ENCODE measurements at places on chromosomes 7 and 10.

DNA sequence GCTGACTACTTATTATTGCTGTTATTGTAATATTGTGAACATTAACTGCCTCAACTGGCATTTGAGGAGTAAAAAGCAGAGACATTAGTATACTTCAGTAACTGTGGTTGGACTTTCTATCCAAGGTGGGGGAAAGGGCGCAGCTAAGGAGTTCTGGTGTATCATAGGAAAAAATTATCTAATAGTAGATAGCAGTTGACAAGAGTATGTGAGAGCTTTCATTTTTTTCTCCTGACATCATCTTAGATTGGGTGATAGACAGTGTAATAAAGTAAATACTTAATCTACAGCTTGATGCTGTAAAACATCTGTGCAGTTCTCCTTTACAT lies 68.9 kb downstream of the PHTF2 start:
- peak; percentile 48 for DNase-seq

- peak; percentile 63 for DNase-seq
These were observed 162.7 kb downstream of the AVL9 start for GRCh38 chr7:32658034-32658433.

DNA sequence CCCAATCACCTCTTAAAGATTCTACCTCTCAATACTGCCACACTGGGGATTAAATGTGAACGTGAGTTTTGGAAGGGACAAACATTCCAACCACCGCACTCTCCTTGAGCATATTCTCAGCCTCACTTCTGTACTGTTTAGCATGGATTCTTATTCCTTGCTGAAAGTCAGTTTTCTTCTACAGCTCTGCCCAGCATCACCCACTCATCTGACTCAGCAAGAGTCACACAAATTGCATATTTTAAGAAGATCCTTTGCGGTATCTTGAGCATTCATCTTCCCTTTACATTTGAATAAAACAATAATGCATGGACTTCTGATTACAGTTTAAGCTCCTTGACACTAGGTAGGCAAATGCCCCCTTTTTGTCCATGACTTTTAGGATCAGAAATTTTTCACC lies 251.6 kb upstream of the MKLN1 start:
- DNase-seq, result peak; percentile 76

DNA sequence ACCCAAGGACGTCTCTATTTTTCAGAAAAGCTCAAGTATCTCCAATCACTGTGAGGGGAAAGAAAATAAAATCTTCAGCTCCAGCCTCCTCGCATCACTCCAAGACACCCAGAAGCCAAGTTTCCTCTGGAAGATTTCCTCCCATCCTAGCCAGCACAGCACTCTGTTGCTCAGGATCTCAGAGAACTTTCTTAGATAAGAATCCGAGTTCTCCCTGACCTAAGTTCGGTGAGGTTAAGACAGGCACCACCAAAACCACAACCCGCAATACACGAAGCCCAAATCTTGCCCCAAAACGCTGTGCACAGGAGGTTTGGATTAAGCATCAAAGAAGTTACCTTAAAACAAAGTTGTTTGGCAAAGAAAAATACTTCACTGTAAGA lies 4.2 kb downstream of the FAM53B start:
- no peak for DNase-seq

GRCh38 chr10:133179128-133179520 lies 19.1 kb downstream of the KNDC1 start:
- no peak for DNase-seq

- peak; percentile 86 for DNase-seq
These were observed 9.2 kb downstream of the JMJD1C start for GRCh38 chr10:63456437-63457210.

- no peak for DNase-seq
These were observed 27.8 kb upstream of the RET start for GRCh38 chr10:43049081-43049551.

DNA sequence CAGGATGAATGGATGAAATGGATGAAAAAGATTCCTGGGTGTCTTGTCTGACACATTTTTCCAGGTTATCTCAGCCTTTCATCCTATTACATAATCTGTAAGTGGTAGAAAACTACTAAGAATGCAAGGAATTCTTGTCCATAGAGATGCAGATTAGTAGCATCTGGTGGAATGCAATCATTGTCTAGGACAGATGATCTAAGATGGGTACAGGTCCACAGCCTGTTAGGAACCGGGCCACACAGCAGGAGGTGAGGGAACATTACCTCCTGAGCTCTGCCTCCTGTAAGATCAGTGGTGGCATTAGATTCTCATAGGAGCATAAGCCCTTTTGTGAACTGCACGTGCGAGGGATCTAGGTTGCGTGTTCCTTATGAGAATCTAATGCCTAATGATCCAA lies 225.0 kb downstream of the CALN1 start:
- no peak for DNase-seq

DNA sequence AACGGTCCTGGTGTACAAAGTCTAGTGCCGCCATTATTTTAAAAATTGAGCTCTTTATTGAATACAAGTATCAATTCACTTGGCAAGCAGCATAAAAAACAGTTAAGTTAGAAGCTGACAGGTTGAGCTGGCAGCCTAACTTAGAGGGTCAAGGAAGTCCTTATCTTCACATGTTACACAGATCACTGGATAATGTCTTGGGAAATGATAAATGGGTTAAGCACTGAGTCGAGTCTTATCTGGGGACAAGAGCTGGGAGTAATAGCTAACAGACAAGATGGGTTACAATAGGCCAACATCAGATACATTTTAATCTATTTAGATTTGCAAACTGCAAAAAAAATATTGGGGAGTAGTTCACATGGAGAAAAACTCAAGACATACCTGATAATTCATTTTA lies 34.2 kb downstream of the SLC18A2 start:
- no peak for DNase-seq

- DNase-seq, result no peak
These were observed 29.1 kb downstream of the EZH2 start for GRCh38 chr7:148854983-148855382.

GRCh38 chr10:71264345-71265200 lies 52.2 kb downstream of the UNC5B start:
- no peak for DNase-seq

DNA sequence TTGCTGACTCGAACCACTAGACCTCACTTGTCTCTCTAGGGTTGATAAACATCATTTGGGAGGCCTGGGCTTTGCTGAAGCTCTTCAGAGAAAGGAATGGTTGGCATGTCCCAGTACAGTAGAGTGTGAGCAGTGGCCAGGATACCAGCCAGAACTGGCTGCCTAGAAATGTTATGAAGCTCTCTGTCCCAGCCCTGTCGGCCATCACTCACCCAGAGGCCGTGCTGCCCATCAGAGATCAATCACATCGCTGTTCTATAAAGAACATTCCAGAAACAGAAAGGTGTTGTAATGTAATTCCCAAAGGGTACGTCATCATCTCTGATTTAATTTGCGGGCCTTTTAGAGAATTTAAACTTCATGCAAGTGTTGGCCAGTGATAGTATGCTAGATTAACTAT lies 111.5 kb downstream of the PRPF18 start:
- DNase-seq, result no peak
